ENCODE measurements at places on chromosomes 2 and 18.

DNA sequence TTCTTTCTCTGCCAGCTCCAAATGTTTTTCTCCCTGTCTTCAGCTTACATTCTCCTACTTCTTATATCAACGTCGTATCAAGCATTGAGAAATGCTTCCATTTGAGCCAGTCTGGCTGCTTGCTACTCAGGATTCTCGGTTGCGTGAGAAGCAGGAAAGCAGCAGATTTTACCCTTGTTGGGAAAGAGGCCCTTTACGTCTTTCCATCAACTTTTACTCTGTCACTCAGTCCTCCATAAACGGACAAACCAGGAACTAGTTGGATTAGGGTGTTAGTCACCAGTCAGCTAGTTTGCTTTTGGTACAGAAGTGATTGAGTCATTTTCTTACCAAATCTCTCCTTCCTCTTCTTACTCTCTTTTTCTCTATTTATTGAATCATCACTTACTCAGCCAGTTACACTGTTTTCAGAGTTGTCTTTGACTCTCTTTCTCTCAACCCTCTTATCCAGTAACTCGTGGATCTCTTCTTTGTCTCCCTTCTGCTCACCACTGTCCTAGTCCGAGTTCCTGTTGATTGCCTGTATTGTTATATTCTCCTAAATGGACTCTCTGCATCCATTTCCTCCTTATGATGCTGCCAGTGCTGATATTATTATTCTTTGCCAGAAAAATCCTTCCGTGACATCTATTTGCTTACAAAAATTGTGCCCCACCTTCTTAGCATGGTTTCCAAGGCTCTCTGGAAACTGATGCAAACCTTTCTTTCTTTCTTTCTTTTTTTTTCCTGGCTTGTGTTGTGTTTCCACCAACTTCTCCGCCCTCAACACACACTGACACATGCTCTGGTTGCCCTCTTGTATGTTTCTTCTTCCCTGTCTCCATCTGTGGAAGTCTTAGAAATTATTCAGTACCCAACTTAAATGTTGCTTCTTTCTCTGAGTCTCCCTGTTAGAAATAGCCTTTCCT, 61.5 kb downstream of the VRK2 start:
- DNase-seq = no peak

GRCh38 chr2:241760301-241760771, 16.3 kb upstream of the GAL3ST2 start:
- DNase-seq = no peak

- no peak for DNase-seq
These were observed 52.4 kb upstream of the AGPS start for GRCh38 chr2:177340158-177340557.

DNA sequence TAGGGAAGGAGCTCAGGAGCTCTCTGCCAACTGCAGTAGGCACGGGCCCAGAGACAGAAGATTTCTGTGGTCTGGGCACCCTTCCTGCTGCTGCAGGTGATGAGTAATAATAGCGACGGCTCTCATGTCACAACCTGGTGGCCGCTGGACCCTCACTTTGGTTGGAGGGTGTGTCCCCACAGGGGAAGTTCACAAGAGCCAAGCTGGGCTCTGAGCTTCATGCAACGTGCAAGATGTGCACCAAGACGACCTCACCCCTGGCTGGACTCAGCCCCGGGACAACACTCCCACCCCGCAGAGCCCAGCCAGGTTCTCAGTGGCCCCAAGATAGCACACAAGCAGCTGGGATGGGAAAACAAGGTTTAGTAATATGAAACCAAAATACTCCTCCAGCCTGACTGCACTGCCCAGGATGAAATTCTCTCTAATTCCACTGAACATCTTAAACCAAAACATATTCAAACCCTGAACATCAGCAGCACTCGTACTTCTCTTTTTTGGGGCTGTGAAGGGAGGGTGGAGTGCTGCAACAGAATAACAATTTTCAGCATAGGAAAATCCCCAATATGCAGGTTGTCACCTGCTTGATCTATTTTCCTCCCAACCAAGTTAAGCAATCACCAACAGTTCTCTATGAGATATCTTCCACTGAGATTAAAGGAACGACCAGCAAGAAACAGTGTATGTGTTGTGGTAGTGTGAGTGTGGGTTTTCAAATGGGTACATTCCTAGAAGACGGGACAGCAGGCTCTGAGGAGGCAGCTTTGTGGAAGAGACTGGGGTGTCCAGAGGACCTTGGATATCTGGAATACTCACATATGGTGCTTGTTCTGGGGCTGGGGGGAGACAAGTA, 26.5 kb downstream of the BCL2 start:
- DNase-seq = no peak

DNA sequence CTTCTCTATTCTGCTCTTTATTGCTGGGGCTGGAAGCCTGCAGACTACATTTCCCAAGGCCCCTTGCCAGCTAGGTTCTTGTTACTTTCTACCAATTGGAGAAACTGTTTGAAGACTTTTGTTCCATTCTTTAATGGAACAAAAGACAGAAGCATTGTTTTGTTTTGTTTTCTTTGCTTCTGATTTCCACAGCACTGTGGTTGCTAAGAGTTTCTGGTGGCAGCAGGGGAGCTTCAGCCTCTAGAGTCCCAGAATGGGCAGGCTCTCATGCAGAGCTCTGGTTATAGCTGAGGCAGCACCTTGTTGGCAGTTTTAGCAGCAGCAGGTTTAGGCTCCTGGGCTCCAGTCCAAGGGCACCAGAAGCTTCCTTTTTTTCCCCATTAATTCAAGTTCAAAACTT, 234.3 kb downstream of the ETAA1 start:
- DNase-seq = no peak

DNA sequence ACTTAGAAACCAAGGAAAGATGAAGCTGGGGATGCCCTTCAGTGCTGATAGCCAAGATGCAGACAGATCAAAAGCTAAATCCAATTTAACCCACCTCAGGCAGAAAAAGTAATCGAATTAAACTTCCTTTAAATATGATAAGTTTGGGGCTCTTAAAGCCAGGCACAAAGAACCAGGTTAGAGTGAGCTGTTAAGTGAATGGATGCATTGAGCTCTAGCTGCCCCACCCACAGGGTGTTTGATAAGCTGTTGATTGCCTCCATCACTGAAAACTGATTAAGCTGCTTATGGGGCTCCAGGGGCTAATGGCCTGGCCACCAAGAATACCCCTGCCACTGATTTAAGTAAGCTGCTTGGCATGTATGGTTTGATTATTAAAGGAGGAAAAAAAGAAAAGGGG, 119.8 kb downstream of the PLEKHM3 start:
- no peak for DNase-seq

DNA sequence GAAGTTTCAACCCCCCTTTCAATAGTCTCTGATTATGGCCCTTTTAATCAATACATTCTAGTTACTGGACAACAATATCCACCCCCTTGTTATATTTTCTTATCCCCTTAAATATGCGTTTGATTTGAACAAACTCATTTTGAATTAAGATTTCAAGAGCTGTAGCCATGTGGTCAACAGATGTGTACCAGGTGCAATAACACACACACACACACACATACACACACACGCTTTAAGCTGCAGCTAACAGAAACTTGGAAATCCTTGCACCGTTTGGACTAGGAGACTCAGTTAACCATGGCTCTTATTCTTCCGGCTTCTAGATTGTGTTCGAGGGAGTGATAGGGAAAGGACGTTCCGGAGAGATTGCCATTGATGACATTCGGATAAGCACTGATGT, 82.8 kb downstream of the NRP2 start:
- no peak for DNase-seq

DNA sequence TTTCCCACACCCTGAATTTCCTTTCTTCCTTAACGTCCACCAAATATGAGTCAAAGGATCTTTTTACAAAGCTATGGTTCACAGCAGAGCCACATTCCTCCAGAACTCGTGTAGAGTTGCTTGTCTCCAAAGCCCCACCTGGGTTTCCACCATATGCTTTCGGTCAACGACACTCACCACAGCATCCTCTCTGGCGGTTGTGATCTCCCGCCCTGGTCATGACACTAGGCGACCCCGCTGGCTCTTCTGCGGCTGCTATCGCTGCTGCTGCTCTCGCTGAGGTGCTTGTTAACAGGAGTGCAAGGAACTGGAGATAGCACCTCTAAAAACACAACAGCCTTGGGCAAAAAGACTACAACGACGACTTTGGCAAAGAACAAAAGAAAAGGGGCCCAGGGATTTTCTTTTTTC, 340 bp downstream of the SLC40A1 start:
- DNase-seq = peak; percentile 20

DNA sequence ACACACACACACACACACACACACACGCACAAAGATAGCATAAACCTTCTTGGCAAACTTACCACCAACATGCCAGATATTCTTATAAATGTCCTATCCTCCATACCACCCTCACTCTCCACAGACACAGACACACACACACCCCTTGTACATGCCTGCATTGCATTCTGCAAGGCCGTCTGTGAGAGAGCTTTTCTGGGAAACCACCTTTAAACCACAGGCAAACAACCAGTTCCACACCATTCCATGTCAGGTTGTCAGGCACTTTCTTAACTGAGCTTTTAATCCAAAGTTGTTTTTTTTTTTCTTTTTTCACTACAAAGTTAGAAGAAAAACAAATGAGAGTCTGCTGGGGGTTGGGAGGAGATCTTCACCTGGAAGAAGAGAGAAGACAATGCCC, 221.1 kb downstream of the C1D start:
- DNase-seq = no peak

All from neural crest cell (in vitro differentiated cells).